Effector memory CD8-positive, alpha-beta T cell (primary cell): ENCODE measurements at places on chromosomes 5 and 9.

DNA sequence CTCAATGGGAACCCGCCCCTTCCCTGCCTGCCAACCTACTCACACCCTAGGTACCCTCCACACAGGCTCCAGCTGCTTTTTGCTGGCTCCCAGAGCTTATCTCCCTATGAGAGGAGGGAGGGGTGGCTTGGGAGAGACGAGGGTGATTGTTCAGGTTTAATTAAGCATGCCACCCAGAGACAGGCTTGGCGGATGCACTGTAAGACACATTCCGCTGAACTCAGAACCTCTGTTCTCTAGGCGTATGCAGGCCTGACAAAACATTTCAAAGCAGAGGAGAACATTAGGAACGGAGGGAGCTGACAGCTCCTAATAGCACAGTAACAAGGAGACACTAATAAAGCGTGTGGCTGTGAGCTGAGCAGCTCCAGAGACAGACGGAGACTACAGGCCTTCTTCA is 80.1 kb downstream of the TRIM32 start:
- DNase-seq = no peak

DNA sequence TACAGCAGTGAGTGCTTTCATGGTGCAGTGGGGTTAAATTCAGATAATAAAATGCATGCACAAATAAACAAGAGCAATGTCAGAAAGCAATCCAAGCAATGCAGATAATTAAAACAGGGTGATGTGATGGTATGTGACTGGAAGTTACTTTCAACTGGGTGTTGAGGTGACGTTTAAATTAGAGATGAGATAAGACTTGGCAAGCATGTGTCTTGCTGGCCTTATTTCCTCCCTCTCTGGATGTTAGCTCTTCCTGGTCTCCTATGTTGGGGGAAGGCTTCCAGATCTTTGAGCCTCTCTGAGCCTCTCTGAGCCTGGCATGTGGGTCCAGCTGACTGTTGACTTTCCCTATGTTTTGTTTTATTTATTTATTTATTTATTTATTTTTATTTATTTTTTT is 54.4 kb downstream of the DOCK2 start:
- no peak for DNase-seq

- no peak for DNase-seq
These were observed 366.2 kb upstream of the GRAMD2B start for GRCh38 chr5:126056851-126057622.

DNA sequence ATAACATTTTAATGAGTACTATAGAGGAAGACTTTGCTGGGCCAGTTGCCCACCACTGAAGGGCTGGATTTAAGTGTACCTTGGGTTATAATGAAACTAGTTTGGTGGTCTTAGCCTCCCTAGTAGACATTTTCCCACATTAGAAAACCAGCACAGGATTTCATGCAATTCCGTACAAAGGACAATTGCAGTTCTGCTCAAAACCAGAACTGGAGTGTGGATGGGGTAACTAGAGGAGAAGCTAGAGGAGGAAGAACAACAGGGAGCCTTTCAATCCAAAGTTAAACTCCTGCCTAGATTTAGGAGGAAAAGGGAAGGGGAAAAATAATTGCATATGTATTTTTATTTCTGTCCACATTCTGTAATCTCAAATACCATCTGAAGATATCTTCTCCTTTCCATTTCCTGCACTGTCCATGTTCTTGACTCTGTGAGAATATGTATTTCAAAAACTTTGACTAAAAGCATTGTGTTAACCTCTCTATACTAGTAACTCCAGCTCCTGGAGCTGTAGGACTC is 97.5 kb upstream of the SSBP2 start:
- DNase-seq = no peak
